D721Med (cell line): ENCODE measurements at places on chromosomes 7 and 10.

- DNase-seq: no peak
These were observed 66.8 kb upstream of the CYP26C1 start for GRCh38 chr10:92993699-92994272.

DNA sequence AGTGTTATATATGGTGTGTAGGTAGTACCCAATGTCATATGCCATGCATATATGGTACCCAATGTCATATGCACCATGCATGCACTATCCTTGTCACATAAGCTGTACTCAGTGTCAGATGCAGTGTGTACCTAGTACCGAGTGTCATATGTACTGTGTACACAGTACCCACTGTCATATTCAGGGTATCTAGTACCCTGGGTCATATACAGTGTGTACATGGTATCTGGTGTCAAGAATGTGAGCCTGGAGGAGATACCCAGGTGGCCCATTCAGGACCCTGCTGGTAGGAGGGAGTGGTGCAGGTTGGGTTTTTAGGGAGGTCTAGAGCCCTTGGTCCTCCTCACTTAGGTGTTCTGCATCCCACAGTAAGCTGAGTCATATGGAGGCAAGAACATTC is 1.8 kb downstream of the ZMYND11 start:
- DNase-seq: no peak

DNA sequence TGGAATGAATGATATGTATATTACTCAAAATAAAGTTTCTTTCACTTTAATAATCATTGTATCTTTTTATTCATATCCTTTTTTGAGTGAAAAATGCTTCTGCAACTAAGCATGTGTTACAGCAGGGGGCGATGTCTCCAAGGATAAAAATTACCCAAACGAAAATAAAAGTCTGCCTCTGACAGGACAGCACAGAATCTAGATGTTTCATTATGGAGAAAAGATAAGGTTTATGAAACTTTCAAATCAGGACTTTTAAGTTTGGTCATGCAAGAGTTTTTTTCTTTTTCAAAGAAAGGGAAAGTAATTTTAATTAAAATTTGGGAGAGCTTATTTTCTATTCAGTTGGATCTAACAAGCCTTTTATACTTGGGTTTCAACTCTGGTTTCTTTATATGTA is 48.4 kb downstream of the TES start:
- DNase-seq: no peak

- DNase-seq: no peak
These were observed 113.6 kb downstream of the PRLHR start for GRCh38 chr10:118481871-118482270.
